HuH-7.5 (cell line): ENCODE measurements at places on chromosomes 4 and X.

- DNase-seq: no peak
Observed at GRCh38 chrX:41984628-41985027, 61.3 kb upstream of the CASK start.

DNA sequence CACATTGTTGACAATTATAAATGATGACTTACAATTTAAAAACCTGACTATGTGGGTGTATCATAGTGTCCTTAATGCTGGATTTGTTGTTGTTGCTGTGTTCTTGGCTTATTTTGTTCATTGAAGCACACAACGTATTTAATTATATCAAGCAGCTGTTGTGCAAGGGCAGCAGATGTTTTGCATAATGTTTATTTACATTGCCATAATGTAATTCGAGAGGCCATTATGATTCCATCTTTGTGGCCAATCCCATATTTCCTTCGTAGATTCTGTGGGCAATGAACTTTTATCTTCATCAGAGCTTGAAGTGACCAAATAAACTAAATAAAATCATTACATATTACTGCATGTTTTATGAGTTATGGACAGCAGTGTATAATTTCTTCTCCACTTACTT is 422.6 kb upstream of the GALNTL6 start:
- DNase-seq: no peak

GRCh38 chrX:37697169-37697760 is 11.7 kb downstream of the XK start:
- DNase-seq: no peak

- no peak for DNase-seq
Observed at GRCh38 chrX:115177932-115178331, 11.3 kb upstream of the RBMXL3 start.

DNA sequence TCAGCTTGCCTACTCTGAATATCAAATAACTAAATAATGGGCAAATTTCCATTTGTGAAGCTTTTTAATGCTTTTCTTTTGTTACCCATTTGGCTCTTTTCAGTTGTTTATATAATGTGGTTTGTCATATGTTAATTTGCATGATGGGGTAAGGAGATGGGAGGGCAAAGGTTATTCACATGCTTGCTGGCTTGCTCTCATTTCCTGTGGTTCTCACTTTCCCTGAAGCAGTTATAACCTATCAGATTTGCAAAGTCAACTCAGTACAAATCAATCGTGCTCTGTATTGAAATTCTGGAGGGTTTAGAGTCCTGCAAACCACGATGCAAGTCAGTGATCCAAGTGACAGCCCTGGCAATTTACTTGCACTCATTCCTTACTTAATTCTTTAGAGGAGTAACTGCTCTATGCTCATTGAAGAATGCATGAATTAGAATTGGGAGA is 711.2 kb downstream of the ADGRL3 start:
- no peak for DNase-seq

DNA sequence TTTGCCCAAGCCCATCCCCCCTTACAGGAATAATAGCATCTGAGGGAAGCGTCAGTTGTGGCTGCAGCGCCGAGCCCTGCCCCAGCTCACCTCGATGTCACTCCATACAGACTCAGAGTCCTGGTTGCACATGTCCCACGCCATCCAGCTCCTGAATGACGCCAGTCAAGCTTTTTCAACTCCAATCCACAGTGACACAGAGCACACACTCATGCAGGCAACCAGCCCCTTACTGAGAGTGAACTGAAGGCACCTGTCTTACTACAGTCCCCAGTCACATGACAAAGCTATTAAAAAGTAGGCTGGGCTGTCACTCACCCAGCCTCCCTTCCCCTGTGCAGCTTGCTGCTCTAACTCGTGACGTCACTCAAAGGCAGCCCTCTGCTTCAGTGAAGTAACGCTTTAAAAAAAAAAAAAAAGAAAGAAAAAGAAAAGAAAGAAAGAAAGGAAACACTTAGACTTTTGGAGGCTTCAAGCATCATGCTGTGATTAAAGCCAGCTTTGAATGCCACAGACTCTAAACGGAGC is at the start of gene PPARGC1A:
TSS of gene PPARGC1A (minus strand) at position 234 of the 528 bp plus-strand sequence. CDS start at position 144, 90 bp downstream.
- peak; percentile 31 for DNase-seq

- DNase-seq: no peak
Observed at GRCh38 chr4:82201805-82202641, 171.8 kb downstream of the HNRNPD start.

- DNase-seq: no peak
Observed at GRCh38 chrX:71181558-71181909, 36.9 kb downstream of the NLGN3 start.

DNA sequence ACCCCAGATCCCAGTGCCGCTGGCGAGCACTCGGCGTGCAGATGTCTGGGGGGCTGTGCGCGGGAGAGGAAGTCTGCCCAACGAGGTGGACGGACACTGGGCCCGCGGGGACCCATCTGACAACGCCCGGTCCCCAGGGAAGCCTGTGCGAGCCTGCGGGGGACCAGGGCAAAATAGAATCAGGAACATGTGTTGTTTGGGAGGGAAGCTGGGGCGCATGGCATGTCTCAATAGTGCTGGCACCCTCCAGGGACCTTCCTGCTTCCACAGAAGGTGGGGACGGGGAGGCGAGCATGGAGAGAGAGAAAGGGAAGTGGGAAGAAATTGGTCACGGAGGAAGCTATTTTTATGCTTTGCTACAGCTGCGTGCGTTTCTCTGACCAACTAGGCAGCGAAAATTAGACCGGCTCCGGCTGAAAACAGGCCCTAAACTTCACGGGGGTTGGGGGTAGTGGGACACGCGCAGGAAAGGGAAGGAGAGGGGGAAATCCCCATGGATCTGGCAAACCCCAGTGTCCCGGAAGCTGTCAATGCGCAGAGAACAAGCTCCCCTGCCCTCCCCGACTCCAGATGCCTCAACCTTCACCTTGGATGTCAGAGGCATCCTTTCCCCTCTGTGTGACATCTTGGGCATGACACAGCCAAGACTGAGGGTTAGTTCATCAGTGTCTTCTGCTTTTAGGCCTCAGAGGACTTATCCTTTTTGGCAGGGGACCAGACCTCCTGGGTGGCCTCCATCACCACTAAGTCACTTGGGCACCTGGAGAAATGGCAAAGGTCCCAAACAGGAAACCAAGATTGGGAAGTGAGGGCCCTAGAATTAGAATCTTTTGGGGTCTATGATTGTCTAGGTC is 169.8 kb upstream of the BCOR start:
- DNase-seq: no peak

- no peak for DNase-seq
Observed at GRCh38 chrX:81890521-81890920, 688.6 kb downstream of the SH3BGRL start.

DNA sequence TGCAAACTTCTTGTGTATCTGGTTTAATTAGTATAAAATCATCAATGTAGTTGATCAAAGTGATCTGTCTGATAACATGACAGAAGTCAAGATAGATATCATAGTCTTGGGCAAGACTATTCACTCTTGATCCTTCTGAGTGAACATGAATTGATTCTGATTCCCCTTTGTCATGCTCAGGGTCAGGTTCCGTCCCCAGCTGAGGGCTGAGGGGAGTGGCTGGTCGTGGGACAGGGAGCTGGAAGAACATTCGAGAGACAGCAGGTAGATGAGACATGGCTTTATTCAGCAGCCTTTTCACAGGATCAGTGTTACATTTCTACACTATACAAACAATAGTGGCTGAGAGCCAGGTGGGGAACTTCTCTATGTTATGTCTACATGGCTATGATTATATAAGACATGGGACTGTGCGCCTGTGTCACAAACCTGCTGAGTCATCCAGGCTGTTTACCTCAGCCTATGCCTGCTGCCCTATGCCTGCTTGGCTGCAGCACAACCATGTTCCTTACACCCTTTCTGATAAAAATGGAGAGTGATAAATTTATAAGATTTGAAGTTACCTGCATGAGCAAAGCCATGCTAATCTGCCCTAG is 586.9 kb upstream of the NR3C2 start:
- no peak for DNase-seq

GRCh38 chr4:85210353-85210752 is 243.9 kb upstream of the WDFY3 start:
- DNase-seq: no peak

GRCh38 chrX:16488959-16489358 is 161.0 kb upstream of the S100G start:
- DNase-seq: no peak

- peak; percentile 49 for DNase-seq
Observed at GRCh38 chr4:98260047-98260578, 1.1 kb upstream of the RAP1GDS1 start.

GRCh38 chr4:129806986-129807385 is 711.0 kb downstream of the C4orf33 start:
- DNase-seq: no peak

- no peak for DNase-seq
Observed at GRCh38 chr4:101123231-101123630, 224.1 kb downstream of the PPP3CA start.

DNA sequence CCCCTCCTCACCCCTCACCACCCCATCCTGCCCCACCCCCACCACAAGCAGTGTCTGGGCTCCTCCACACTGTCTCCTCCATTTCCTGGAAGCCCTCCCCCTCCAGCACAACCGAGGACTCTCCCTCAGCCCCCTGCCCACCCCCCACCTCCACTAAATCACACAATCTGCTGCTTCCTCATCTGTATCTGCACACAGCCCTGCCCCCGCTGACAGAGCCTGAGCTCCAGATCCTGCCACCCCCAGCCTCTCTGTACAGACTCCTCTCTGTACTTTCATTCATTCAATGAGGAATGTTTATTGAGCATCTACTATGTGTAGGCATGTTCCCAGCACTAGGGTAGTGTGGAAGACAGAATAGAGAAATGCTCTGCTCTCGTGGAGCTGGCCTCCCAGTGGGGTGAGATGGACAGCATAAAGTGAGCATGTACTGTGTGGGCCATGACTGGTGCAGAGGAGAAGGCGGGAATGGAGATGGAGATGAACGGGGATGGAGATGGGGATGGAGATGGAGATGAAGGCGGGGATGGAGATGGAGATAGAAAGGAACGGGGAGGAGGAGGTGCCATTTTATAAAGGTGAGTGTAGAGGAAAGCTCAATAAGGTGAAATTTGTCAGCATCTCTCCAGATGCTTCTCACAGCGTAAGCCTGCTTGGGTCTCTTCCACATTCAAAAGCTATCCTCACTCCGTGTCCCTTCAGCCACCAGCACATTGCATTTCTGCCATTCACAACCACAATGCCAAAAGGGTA is 2.5 kb upstream of the PPP2R2C start:
- no peak for DNase-seq

DNA sequence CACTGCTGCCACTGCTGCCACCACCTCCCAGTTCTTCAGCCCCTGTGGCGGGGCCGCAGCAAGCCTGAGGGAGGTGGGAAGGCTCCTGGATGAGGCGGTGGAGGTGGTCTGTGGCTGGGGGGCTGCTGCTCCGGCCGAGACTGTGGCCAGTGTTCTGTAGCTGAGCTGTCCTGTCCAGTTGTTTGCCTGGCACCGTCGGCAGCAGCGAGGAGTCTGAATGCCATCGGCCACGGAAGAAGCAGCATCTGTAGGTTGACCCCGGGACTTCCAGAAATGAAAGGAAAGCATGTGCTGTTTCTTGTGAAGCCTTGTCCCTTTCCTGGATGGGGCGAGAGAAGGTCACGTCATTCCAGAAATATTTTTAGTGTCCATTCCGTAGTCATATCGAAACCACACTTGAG is 3.3 kb downstream of the C4orf54 start:
- DNase-seq: no peak

- no peak for DNase-seq
Observed at GRCh38 chr4:2977211-2978088, 14.1 kb downstream of the GRK4 start.

DNA sequence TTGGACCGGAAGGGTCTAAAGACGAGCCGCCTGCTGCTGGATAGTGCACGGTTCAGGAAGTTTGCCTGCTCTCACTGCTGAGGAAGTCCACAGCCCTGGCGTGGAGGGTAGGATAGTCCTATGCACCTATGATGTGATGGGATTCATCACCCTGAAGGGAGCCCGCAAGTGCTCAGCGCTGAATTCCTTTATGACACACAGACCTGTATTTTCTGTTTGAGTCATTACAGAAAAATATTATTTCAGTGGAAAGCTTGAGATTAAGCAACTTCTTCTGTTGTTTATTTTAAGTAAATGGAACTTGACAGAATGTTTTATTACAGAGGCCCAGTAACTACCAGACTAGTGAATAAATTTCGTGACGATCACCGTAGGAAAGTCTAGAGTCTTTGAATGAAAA is 123.2 kb downstream of the TRIML1 start:
- no peak for DNase-seq

- no peak for DNase-seq
Observed at GRCh38 chr4:72205298-72205697, 173.5 kb downstream of the NPFFR2 start.

DNA sequence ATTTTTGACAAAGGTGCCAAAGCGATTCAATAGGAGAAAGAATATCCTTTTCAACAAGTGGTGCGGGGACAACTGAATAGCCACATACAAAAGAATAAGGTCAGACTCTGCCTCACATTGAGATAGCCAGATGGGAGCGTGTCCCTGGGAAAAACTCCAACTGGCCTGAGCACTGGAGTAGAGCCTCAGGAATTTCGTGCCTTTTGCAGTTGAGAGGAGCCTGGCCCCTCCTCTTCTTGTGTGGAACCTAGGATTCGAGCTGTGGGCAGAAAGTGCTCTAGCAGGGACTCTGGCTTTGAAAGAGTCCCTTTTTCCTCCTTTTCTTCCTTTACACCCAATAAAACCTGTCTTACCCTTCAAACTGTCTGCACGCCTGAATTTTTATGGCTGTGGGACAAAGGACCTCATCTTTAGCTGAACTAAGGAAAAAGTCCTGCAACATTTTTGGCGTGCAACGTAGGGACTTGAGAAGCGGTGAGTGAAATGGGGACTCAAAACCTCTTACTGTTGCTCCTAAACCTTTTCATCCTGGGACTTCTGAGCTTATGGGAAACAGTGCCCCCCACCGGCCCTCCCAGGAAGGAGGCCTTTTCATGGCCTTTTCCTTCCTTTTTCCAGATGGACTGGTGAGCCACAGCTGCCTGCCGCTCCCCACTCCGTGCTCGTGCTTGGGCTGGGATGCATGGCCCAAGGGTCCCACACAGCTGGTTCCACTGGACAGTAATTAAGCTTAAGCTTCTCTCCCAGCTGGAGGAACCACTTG is 68.6 kb downstream of the BMP15 start:
- no peak for DNase-seq

GRCh38 chr4:126821152-126821551 is 811.6 kb upstream of the INTU start:
- no peak for DNase-seq

GRCh38 chr4:22091352-22091717 is 142.8 kb upstream of the KCNIP4 start:
- DNase-seq: no peak

DNA sequence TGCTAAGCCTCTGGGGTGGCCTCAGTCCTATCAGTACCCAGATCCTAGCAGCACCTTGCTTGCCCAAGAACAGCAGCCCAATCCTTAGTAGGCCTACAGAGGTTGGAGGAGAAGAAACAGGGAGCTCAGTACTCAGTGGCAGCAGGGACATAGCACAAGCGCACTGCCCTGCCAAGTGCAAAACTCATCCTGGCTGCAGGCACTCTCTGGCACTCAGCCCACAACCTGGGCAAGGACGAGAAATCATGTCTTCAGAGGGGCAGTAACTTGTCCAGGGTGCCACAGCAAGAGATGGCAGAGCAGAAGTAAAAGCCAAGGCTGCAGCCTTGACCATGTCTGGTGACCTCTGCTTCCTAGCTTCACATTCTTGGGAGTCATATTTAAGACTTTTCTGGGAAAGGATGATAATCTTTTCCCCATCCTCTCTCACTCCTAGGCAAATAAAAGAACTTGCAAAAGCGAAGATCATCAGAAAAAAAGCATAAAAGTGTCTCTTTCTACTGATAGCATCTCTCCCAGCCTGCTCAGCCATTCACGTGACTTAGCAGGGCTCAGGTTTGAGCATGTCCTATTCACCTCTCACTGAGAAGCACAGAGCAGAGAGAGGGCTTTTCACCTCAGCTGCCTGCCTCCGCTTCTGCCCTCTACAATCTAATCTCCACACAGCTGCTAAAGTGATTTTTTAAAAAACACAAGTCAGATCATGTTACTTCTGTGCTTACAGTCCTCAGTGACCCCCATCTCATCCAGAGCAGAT is 37.2 kb upstream of the MAGEA4 start:
- no peak for DNase-seq
